ENCODE measurements at places on chromosomes 2 and 18. TPM values are rescaled to one million over a fixed set of nuclear protein-coding genes. Genes with fewer than 3 reads are reported as not detected.

KYNU gene
- total RNA-seq = not detected

WIPF1 gene
- total RNA-seq = 161 TPM

GPR17 gene
- not detected for total RNA-seq

ERLEC1 gene
- total RNA-seq = 18.3 TPM

HOXD1 gene
- not detected for total RNA-seq

CTAGE1 gene
- total RNA-seq = not detected

CD28 gene
- total RNA-seq = 175 TPM

DYNAP gene
- total RNA-seq = not detected

MAB21L4 gene
- total RNA-seq = not detected

AKAIN1 gene
- not detected for total RNA-seq

PTPRM gene
- total RNA-seq = 14.0 TPM

FBXO36 gene
- 1.5 TPM for total RNA-seq

UGP2 gene
- total RNA-seq = 144 TPM

EGR4 gene
- 0.18 TPM for total RNA-seq

MAP3K19 gene
- total RNA-seq = not detected
